ENCODE measurements at places on chromosomes 11 and 22.

DNA sequence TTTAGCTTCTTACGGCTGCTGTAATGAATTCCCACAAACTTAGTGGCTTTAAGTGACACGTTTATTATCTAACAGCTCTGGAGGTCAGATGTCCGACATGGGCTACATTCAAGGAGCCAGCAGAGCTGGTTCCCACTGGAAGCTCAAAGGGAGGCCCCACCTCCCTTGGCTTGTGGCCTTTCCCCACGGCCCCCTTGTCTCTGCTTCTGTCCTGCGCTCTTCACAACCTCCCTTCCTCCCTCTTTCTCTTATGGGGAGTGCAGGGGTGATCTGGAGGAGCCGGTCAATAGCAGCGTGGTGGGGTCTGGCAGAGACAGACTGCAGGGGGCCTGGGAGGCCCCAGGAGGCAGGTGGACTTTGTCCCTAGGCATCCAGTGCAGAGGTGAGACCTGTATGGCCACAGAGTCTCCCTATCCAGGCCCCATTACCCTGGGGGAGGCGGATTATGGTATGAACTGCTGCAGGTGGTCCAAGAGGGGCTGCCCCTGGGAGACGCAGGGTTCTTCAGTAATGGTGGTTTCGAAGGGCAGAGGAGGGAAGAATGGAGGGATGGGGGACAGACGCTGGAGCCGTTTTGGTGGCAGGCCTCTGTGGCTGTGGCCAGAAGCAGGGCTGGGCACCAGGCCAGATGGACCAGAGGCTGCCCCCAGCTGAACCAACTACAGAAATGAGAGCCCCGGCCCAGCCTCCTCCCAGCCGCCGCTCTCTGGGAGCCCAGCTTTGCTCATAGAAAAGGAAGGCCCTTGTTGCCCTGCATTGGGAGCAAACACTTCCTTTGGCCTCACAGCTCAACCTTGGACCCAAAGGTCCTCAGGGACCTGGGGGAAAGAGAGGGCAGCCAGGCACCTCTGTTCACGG, 30.7 kb upstream of the KCNQ1OT1 start:
- DNase-seq: peak; percentile 46

GRCh38 chr11:28176351-28176750, 68.2 kb downstream of the METTL15 start:
- no peak for DNase-seq

- DNase-seq: peak; percentile 86
Measured at GRCh38 chr11:125481531-125481930, 14.5 kb downstream of the FEZ1 start.

- no peak for DNase-seq
Measured at GRCh38 chr11:115942011-115942410, 437.8 kb upstream of the CADM1 start.

- DNase-seq: no peak
Measured at GRCh38 chr11:2589538-2589934, 110.3 kb downstream of the KCNQ1OT1 start.

- DNase-seq: no peak
Measured at GRCh38 chr11:26162291-26162690, 169.6 kb upstream of the ANO3 start.

DNA sequence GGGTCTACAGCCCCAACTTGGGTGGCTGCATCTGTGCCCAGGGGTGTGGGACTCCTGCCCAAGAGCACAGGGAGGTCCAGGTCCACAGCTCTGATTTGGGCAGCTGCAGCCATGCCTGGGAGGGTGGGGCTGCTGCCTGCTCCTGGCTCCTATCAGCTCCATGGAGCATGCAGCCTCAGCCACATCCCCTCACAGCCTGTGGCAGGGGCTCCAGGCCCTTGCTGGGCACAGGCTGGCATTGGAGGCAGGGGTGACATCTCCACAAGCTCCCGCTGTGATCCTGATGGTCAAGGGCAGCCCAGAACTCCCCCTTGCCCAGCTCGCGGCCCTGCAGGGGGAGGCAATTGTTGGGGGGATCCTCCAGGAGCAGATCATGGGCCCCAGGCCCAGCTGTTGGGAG, 6.3 kb upstream of the OR56A4 start:
- DNase-seq: no peak
